Activated effector memory CD4-positive, alpha-beta T cell treated with anti-CD3 and anti-CD28 coated beads, Interleukin-2, amount 50 U/mL, for 16 hours (primary cell): ENCODE measurements at places on chromosomes 16 and 17.

- DNase-seq, result no peak
Observed at GRCh38 chr17:46821482-46822387, 3.2 kb upstream of the WNT3 start.

DNA sequence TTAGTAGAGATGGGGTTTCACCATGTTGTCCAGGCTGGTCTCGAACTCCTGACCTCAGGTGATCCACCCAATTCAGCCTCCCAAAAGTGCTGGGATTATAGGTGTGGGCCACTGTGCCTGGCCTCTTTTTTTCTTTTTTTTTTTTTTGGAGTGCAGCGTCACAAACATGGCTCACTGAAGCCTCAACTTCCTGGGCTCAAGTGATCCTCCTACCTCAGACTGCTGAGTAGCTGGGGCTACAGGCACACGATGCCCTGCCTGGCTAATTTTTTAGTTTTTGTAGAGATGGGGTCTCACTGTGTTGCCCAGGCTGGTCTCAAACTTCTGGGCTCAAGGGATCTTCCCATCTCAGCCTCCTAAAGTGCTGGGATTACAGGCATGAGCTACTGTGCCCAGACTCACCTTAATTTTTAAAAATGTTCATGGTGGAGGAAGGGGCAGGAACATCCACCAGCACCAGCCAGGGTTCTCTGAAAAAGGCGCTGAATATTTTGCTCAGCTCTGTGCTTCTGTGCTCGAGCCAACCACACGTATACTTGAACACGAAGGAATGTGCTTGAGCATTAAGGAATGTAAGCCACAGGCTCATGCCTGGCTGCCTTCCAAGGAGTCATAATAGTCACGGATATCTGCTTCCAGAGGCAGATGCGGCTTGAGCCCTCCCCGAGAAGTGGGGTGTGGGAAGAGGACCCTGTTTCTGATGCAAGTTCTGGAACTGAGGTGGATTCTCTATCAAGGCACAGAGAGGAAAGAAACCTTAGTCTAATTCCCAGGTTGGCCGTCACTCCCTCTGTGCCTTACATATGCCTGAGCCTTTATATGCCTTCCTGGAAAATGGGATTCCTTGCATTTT lies 65.5 kb upstream of the CREBBP start:
- peak; percentile 25 for DNase-seq

- DNase-seq, result no peak
Observed at GRCh38 chr16:59181821-59182420, 447.8 kb upstream of the GOT2 start.

GRCh38 chr16:56927471-56927870 lies 4.5 kb upstream of the HERPUD1 start:
- DNase-seq, result no peak

DNA sequence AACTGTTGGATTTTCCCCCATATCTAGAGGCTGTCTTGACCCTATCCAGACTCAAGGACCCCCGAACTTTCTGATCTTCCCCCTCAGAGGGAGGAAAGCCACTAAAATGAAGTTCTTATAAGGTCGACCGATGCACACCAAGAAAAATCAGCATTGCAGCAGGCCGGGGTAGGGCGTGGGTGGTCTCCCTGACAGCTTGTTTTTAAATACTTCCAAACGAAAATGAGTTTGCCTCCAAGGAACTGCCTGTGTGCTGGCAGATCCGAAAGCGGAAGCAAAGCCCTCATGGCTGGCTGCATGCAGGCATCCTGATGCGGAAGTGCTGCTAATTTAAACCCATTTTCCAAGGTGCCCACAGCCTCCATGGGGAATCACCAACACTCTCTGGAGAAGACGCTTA lies 374.3 kb upstream of the XYLT1 start:
- DNase-seq, result no peak

DNA sequence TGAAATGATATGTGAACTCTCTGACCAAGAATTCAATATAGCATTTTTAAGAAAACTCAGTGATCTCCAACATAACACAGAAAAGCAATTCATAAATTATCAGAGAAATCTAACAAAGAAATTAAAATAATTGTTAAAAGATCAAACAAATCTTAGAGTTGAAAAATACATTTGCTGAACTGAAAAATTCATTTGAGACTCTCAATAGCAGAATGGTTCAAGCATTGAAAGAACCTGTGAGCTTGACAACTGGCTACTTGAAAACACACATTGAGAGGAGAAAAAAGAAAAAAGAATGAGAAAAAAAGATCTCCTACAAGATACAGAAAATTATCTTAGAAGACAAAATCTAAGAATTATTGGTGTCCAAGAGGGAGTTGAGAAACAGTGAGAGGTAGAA lies 203.5 kb downstream of the CEP112 start:
- DNase-seq, result no peak
